Fibroblast of skin of scalp (primary cell): ENCODE measurements at places on chromosomes 5 and 9.

GRCh38 chr9:135939351-135940265 lies 21.6 kb downstream of the UBAC1 start:
- peak; percentile 18 for DNase-seq

DNA sequence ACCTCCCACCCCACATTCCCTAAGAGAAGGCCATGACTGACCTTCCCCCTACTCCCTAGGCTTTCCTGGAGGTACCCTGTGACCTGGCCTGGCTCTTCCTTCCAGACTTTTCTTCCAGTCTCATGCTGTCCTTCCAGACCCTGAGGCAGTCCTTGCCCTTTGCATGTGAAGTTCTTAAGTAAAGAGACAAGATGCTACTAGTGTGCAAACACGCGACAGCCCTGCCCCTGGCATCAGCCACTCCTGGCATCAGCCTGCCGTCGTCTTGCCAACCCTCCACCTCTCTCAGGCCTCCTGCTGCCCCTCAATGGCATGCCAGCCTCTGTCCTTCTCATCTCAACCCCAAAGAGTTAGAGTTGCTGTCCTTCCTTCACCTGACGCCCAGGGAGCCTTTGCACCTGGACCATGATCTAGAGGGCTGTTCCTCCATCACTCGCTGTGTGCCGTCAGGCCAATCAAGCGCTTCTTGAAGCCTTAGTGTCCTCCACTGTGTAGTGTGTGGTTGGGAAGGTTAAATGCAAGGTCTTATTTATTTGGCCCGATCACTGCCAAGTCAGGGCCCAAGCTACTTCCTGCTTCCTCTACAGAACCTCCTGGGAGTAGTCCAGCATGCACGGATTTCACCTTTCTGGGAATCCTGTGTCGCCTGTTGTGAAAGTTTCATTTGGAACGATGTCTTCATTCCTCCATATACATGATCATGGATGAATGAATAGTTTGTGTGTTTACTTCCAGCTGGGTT lies 61.9 kb downstream of the WWC1 start:
- DNase-seq: no peak

GRCh38 chr5:59268756-59269415 lies 624.6 kb downstream of the PDE4D start:
- DNase-seq: no peak

DNA sequence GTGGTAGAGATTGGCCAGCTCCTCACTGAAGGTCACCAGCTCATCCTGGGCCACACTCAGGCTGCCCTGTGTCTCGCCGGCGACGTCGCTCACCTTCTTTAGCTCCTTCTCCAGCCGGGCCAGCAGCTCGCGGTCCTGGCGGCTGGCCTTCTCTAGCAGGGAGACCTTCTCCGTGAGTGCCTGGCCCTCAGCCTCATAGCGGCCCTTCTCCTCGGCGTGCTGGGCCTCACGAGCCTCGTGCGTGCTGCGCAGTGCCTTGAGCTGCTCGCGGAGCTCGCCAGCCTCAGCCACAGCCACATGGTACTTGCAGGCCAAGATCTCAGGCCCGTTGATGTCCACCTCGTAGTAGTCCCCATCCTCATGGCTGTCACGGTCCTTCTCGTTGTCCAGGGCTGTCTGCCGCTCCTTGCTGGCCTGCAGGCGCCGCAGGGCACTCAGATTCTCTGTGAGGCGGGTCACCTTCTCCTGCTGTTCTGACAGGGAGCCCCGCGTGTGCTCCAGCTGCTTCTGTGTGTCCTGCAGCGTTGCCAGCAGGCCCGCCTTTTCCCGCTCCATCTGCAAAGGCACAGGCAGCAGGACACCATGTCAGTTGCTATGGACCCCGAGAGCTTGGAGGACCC lies 45.5 kb downstream of the BICD2 start:
- no peak for DNase-seq

DNA sequence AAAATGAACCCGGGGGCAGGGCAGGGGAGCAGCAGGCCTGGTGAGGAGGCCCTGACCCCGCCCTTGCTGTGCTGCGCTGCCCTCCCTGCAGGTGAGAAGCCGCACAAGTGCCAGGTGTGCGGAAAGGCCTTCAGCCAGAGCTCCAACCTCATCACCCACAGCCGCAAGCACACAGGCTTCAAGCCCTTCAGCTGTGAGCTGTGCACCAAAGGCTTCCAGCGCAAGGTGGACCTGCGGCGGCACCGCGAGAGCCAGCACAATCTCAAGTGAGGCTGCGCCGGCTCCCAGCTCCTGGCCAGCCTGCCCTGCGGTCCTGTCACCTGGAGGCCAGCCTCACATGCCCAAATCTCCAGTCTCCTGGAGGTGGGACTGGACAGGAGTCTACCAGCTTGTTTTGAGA lies 12.3 kb downstream of the GFI1B start:
- no peak for DNase-seq

DNA sequence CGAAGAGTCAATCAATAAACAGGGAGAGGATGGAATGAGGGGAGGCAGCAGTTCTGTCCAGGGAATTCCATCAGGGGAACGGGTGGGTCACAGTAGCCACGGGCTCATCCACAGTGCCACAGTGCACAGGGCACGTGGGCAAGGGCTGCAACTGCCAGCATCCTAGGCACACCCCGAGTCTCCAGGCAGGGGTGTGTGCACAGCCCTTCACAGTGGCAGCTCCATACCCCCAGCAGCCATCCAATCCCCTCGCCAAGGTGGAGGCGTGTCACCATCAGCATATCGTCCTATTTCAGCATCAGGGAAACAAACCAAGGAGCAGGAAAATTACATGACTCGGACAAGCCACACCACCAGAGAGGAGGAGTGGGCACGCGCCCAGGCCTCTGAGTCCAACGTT lies 133.6 kb downstream of the ADAMTS2 start:
- no peak for DNase-seq

GRCh38 chr5:38404667-38405276 lies 146.4 kb downstream of the EGFLAM start:
- no peak for DNase-seq

GRCh38 chr5:63553073-63553472 lies 409.2 kb downstream of the HTR1A start:
- no peak for DNase-seq

DNA sequence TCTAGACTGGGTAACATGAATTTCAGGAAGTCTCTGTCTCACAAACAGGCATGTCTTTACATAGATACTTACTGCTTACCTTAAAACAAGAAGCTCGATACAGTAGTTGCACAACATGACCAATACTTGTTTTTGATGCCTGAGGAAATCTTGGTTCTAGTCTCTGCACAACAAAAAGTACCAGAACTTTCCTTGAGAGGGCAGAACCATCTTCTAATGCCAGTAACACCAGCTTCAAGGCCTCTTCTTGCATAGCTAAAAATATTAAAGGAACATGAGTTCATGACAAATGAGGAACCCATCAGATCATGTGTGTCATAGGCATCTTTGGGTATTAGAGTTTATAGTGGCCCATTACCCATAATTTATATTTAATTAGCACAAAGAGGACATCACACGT lies 22.0 kb downstream of the RC3H2 start:
- DNase-seq: no peak

DNA sequence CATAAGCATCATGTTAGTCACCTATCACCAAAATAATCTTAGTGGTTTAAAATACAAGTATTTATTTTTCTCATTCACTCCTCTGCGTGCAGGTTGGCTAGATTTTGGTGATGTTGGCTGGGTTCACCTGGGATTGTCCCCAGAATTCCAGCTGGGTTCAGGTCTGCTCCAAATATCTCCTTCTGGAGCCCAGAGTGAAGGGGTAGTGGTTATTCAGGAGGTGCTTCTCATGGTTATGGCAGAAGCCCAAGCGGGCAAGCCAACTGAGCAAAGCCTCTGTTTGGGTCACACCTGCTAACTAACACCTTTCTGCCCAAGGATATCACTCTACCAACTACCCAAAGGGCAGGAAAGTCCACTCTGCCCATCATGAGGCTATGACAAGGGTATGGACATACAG lies 4.7 kb upstream of the SLC25A46 start:
- DNase-seq: no peak
